ENCODE measurements at places on chromosomes 13 and 19. TPM values are rescaled to one million over a fixed set of nuclear protein-coding genes. Genes with fewer than 3 reads are reported as not detected.

Gene ZNF581
- 15.0 TPM for polyA plus RNA-seq

Gene ZNF587
- 11.6 TPM for polyA plus RNA-seq

Gene DHRS12
- 9.8 TPM for polyA plus RNA-seq

Gene SIGLEC12
- polyA plus RNA-seq: 0.12 TPM

Gene ZNF90
- polyA plus RNA-seq: 0.76 TPM

Gene FBN3
- polyA plus RNA-seq: 0.32 TPM

Gene LILRB5
- 3.8 TPM for polyA plus RNA-seq

Gene DPF1
- not detected for polyA plus RNA-seq

Gene FPR1
- polyA plus RNA-seq: 558 TPM

Gene CEACAM7
- polyA plus RNA-seq: 0.41 TPM

Gene C19orf47
- polyA plus RNA-seq: 11.7 TPM

Gene LRRC4B
- polyA plus RNA-seq: 3.0 TPM

Gene SLITRK5
- 0.02 TPM for polyA plus RNA-seq

Gene IL17D
- 0.65 TPM for polyA plus RNA-seq

Gene CACNG6
- polyA plus RNA-seq: 3.4 TPM

Gene NCAN
- not detected for polyA plus RNA-seq

Gene DAPK3
- polyA plus RNA-seq: 78.4 TPM

Gene CEACAM6
- polyA plus RNA-seq: 185 TPM

Gene STAP2
- polyA plus RNA-seq: 24.6 TPM

Gene ZNF681
- 0.81 TPM for polyA plus RNA-seq

Gene PCSK4
- polyA plus RNA-seq: 3.7 TPM

Gene ZDHHC20
- polyA plus RNA-seq: 35.1 TPM

Gene TMEM221
- 0.06 TPM for polyA plus RNA-seq

Gene ADGRE3
- 1.9 TPM for polyA plus RNA-seq

Gene SYT3
- polyA plus RNA-seq: 0.23 TPM

Gene VSTM1
- not detected for polyA plus RNA-seq

Gene EFNA2
- not detected for polyA plus RNA-seq

Gene CYP2A7
- 0.11 TPM for polyA plus RNA-seq

Gene TNNT1
- 5.2 TPM for polyA plus RNA-seq

Gene LRP3
- 10.6 TPM for polyA plus RNA-seq

Gene LACC1
- polyA plus RNA-seq: 5.4 TPM

Gene RAP2A
- 7.5 TPM for polyA plus RNA-seq

Gene ELAVL3
- polyA plus RNA-seq: 0.15 TPM

Gene PPP1R13L
- polyA plus RNA-seq: 34.0 TPM
